Cardiac muscle cell (in vitro differentiated cells and primary cell): ENCODE measurements at places on chromosomes 7 and 10. TPM values are rescaled to one million over a fixed set of nuclear protein-coding genes. Genes with fewer than 3 reads are reported as not detected.

The SYT15 gene
- 0.71 and 0.76 TPM in 2 replicates for polyA plus RNA-seq

The ITGB8 gene
- 0.34 and 0.47 TPM in 2 replicates for polyA plus RNA-seq

The NRF1 gene
- polyA plus RNA-seq: 12.3 and 15.3 TPM in 2 replicates

The KIAA1549 gene
- 7.5 and 8.8 TPM in 2 replicates for polyA plus RNA-seq

The RBM20 gene
- 12.7 and 19.2 TPM in 2 replicates for polyA plus RNA-seq

The TOMM7 gene
- polyA plus RNA-seq: 317 and 390 TPM in 2 replicates
